Smooth muscle cell of the brain vasculature (primary cell): ENCODE measurements at places on chromosomes 3 and 15.

DNA sequence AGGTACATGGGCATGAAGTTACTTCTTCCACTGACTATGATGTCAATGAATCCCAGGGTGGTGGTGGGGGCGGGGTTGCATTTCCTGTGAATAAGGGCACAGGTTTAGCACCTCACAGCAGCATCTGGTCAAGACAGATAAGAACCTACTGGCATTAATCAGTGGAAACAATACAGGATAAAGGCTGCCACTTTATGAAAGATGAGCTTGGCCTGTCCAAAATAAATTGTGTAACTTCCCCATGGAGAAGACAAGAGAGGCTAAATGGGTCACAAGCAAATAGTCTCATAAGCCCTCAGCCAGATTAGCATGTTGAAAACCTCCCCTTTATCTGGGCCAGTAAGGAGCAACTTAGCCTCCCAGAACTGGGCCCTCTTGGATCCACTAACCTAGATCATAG, 27.4 kb upstream of the PLSCR2 start:
- no peak for DNase-seq

GRCh38 chr3:44418549-44418948, 58.9 kb downstream of the ZNF445 start:
- no peak for DNase-seq

DNA sequence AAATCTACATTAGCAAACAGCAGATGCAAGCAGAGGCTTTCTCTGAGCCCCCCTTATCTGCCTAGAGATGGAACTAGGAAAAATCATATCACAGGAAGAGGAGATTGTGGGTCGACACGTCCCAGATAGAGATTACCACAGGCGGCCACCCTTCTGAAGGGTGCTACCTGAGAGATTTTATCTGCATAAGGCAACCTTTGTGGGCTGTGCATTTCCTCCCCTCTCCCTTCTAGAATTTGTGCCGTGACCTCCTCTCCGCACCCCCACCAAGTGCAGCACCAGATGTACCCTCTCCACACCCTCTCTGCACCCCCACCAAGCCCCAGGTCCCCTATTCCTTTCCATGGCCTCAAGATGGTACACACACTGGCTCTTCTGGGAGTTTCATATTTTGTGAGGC, 27.4 kb downstream of the METTL6 start:
- no peak for DNase-seq

DNA sequence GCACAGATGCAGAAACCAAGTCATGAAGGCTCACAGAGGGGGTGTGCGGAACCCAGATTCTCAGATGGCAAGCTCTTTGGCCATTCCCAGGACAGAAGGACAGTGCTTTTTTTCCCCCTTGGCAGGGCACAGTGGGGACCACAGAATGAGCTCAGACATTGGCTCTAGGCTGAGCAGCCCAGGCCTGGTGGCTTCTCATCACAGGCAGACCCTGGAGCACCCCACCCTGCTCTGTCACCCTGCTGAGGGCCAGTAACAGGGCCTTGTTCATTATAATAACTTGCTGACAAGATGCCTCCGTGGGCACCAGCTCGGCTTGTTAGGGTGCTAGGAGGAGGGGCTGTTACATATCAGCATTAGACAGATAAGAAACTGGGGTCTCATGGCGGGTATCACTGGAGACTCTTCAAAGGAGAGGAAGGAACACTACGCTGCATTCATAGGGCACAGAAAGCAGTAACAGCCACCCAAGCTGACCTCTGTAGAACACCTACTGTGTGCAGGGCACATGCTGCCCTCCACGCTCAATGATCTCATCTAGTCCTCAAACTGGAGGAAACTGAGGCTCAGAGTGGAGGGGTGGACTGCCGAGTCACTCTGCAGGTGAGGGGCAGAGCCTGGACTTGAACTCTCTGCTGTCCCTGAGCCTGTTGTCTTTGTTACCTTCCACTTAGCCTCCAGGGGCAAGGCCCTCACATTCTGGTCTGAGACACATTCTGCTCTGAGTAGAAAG, 69.9 kb upstream of the SEC13 start:
- DNase-seq = no peak

GRCh38 chr3:127053026-127053425, 70.1 kb downstream of the PLXNA1 start:
- no peak for DNase-seq

GRCh38 chr3:148881286-148881685, 16.2 kb downstream of the CPA3 start:
- DNase-seq = no peak

- DNase-seq = no peak
Observed at GRCh38 chr3:4360817-4361216, 57.6 kb downstream of the SETMAR start.

GRCh38 chr15:99977929-99978328, 244.7 kb upstream of the LYSMD4 start:
- no peak for DNase-seq

- DNase-seq = no peak
Observed at GRCh38 chr3:146154316-146154715, 6.7 kb downstream of the PLOD2 start.

- DNase-seq = no peak
Observed at GRCh38 chr3:20054549-20054987, 14.3 kb downstream of the KAT2B start.

GRCh38 chr3:194184265-194184751, 48.4 kb downstream of the HES1 start:
- no peak for DNase-seq

GRCh38 chr3:8817486-8817885, 48.1 kb upstream of the OXTR start:
- DNase-seq = no peak

DNA sequence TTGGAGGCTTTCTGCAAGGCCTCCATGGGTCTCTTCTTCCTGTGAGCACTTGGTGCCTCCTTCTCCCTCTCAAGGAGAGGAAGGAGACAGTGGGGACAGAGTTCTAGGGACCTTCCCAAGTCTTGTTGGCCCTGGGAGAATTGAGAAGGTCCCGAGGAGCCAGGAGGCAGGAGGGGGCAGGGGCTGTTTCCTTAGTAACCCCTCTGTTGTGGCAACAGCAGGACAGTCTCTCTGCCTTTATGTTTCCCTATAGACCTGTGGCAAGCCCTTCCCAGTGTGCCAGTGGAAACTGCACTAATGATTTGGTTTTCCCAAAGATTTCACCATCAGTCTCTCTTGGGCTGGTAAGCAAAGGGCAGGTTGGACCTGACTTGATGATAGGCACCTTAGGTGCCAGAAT, 87.8 kb upstream of the GALNT15 start:
- DNase-seq = no peak

- DNase-seq = no peak
Observed at GRCh38 chr15:59388670-59389069, 16.0 kb upstream of the MYO1E start.

GRCh38 chr3:66196633-66197032, 24.2 kb upstream of the SLC25A26 start:
- DNase-seq = no peak

GRCh38 chr3:8110966-8111798, 390.4 kb upstream of the LMCD1 start:
- peak; percentile 10 for DNase-seq

- DNase-seq = no peak
Observed at GRCh38 chr3:78918361-78919020, 849.3 kb downstream of the ROBO1 start.

DNA sequence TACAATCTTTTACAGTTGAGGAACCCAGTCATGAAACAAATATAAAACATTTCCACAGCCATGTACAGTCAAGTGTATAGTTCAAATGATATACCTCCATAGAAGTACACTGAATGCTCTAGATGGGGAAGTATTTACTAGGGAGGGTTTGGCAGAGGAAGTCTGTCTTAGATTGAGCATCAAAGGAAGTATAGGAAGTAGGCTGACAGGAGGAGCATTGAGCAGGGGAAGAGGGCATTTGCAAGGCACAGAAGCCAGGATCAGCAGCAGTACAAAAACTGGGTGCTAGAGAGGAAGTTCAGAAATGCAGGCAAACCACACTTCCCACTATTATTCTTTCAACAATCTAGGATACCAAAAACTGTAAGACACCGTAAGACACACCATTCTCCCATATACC, 122.6 kb downstream of the ANO10 start:
- no peak for DNase-seq

DNA sequence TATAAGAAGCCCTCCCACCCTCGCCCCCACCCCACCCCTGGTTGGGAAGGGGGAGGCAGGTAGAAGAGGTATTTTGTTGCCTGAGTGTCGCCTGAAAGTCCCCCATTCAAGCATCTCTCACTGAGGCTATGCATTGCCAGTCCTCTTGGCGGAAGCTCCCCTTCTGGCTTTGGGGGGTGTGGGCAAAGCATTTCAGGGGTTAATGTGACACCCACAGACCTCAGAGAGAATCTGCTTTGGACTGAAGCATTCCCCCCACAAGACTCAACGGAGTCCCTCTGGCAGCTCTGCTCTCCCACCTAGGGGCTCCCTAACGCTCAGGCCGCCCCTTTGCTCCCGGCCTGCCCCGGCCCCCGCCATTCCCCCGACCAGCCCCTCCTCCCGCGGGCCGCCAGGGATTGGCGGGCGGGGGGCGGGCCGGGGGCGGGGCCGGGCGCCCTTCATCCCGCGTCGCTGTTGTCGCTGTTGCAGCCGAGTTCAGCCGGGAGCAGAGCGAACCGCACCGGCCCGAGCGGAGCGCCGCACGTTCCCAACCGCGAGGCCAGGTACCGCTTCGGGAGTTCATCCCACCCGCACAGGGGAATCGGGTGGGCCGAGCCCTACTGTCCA, at the start of gene SLC38A3:
TSS of gene SLC38A3 (plus strand) at position 468 of the 609 bp plus-strand sequence. CDS start 8,929 bp downstream, outside the sequence.
- no peak for DNase-seq

DNA sequence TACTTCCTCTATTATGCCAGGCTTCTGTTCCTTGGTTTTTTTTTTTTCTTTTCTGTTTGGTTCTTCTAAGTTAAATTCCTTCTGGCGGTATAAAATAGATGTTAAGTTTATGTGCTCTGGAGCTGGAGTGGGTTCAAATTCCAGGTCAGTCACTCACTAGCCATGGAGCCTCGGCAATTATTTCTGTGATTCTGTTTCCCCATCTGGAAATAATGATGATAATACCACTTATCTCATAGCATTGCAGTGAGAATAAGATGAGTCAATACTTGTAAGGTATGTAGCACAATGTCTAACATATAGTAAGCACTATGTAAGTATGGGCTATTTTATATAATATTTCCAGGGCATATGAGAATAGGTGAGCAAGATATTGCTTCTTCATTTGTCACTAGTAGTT, 33.2 kb upstream of the ZDHHC23 start:
- DNase-seq = no peak

DNA sequence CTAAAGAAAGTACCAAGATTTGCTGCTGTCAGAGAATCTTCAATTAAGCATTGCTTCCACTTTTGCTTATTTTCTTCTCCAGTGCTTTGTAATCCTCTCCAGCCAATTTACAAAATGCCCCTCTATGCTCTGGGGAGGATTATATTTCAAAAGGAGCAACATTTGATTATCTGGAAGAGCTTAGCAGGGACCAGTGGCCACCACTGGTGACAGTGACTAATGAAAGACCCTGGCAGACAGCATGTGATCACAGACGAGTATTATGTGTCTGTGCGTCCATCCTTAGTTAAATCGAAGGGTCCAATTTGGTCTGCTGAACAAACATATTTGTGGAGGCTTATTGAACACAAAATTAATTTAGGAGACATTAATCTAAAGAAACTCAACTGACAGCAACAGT, 152.6 kb downstream of the ZNF621 start:
- DNase-seq = no peak

GRCh38 chr3:175015056-175015635, 156.0 kb downstream of the NAALADL2 start:
- no peak for DNase-seq

DNA sequence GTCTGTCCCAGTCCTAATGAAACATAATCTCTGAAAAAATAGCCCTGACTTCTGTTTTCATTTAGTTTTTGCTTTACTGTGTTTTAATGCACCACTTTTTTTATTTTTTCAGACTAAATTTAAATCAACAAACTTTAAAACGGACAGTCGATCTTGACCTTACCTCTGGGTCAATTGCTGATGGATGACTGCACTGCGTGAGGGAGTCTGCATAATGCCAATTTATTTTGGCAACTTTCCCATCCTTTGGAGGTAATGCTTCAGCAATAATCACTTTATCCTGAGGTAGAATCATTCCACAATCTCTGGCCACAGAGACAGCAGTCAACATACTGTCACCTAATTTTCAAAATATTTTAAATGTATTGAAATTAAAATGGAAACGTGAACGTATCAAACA, 32.5 kb upstream of the GP5 start:
- DNase-seq = no peak

GRCh38 chr3:171001957-171002694, 24.4 kb downstream of the SLC2A2 start:
- no peak for DNase-seq

DNA sequence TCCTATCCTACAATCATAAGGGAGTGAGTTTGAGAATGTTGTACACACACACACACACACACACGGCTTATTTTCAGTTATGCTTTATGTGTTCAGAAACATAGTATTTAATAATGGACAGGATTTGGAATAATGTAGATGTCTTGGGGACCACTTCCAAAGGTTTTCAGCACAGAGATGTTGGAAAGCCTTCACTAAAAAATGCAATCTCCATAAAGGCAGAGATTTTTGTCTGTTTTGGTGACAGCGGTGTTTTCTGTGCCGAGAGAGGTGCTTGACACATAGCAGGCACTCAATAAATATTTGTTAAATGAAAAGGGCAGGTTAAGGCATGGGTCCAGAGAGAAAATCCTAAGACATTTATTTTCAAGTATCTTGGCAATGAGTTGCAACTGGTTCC, 428.2 kb upstream of the RGMA start:
- DNase-seq = no peak

GRCh38 chr3:59391131-59391530, 341.3 kb upstream of the CFAP20DC start:
- no peak for DNase-seq

- no peak for DNase-seq
Observed at GRCh38 chr3:2166552-2166951, 67.9 kb downstream of the CNTN4 start.

GRCh38 chr15:70324001-70324974, 226.6 kb upstream of the TLE3 start:
- DNase-seq = peak; percentile 78

DNA sequence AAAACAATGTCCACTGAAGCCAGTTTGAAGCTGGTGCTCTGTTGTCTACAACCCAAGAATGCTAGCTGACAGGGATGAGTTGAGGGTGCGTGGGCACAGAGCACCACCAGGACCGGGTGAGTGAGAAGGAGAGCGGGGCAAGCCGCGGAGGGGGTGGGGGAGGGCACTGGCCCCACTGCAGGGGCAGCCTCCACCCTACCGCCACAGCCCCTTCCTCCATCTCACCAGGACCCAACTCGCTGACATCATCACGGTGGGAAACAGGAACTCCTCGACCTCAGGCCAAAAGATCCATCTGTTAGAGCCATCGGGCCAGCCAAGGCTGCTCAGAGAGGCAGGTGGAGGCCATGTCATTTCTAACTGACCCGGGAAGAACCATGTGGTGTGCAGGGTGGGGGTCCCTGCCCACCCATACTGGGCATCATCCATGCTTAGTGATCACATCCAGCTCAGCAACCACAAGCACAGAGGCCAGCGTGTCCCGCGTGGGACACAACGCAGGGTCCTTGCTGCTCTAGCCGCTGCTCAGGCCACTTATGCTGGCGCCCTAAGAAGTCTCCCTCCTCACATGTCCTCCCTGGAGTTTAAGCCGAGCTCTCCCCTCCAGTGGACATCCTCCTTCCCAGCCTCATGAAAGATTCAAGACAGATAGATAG, 57.6 kb upstream of the GATA2 start:
- DNase-seq = no peak
